Mesenchymal stem cell (in vitro differentiated cells and primary cell): ENCODE measurements at places on chromosomes 1 and 21.

DNA sequence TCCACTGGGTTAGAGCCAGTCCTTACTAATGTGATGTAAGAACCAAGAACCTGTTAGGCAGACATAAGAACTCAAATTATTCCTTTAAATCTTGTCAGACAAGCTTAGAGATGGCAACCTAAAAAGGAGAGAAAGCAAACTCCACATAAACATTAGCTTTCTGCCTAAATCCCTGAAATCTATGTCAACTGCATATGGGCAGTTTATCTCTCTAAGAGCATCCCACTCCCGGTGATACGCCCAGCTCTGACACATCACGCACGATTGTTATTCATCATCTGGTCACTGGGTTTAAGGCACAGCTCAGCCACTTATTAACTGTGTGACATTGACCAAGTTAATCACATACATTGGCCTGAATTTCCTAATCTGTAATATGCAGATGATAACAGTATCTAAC is 323.7 kb downstream of the HHIPL2 start:
- H3K27ac ChIP-seq: no peak overlapping the region
- no peak overlapping the region for H3K4me3 ChIP-seq
- H3K4me1 ChIP-seq: no peaks in the 10 kb centered on the region
- peak; percentile 38 for DNase-seq
- no peaks in the 10 kb centered on the region for H3K36me3 ChIP-seq

- no peak overlapping the region for H3K27ac ChIP-seq
- no peak overlapping the region for H3K4me3 ChIP-seq
- H3K27me3 ChIP-seq: peaks cover 5% of the 10 kb centered on the region
- H3K4me1 ChIP-seq: peaks cover 1% of the 10 kb centered on the region
Observed at GRCh38 chr1:207876131-207876530, 34.8 kb downstream of the CD34 start.

- H3K4me3 ChIP-seq: no peak overlapping the region
- no peak for DNase-seq
- no peak overlapping the region for H3K27ac ChIP-seq
Observed at GRCh38 chr21:16742131-16742641, 770.7 kb upstream of the CXADR start.

DNA sequence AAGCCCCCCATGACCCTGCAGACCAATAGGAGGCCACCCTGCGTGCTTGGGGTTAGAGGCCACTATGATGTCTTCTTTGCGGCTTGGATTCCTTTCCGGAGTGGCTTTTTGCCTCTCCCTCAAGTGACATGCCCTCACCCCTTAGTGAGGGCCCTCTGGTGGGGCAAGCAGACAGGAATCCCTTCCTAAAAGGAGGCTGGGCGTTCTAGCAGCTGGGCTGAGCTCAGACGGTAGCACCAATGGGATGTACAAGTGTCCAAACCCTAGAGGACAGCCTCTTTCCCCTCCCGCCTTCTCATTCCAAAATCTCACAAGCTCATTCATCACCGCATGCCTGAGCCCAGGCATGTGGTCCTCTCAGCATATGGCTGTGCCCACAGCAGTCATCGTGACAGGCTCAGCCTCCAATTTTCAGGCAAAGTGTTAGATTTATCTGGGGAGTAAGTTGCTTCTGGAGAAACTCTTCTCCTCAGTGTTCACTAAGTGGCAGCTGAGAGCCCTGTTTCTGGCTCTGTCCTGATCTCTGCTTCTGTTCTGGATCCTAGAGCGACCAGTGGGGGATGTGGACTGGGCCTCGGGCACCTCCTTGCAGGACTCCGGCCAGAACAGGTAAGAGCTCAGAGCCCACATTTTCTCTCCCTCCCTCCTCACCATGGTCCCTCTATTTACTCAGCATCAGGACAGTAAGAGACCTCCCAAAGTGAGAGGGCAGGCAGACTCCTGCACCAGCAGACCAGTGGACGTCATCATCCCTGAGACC is 4.8 kb downstream of the KIAA1614 start:
- no peaks in the 10 kb centered on the region for H3K27me3 ChIP-seq
- no peak for DNase-seq
- peaks cover 20% of the 10 kb centered on the region for H3K4me1 ChIP-seq
- H3K36me3 ChIP-seq: peaks cover 36% of the 10 kb centered on the region

DNA sequence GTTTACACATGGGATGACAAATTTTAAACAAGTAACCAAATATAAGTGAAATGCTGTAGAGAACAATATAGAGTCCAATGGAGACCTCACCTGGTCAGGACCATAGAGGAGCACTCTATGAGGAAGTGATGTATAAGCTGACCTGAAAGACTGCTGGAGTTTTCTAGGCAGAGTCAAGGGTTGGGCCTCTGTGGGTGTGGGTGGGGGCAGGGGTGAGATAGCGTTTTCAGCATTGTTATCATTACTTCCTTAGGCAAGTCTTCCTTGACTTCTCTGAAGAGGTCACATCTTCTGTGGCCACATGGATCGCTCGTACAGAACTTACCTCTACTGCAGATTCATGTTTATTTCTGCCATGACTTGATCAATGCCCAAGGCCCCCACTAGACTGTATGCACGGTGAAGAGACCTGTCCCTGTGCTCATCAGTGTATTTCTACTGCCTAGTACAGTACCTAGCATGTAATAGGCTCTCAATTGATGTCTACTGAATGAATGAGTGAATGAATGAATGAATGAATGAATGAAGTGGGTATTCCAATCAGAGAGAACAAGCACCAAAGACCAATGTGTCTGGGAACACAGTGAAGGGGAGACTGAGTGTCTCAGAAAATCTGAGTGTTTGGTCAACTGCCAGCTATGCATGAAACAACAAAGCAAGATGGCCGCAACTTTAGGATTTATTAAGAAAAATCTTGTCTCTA is 116.5 kb downstream of the RNF220 start:
- no peak overlapping the region for H3K4me3 ChIP-seq
- DNase-seq: no peak
- H3K4me1 ChIP-seq: peaks cover 3% of the 10 kb centered on the region
- no peaks in the 10 kb centered on the region for H3K36me3 ChIP-seq

GRCh38 chr1:31880957-31881687 is 57.0 kb downstream of the PTP4A2 start:
- no peaks in the 10 kb centered on the region for H3K36me3 ChIP-seq
- no peak overlapping the region for H3K27ac ChIP-seq
- DNase-seq: no peak
- no peaks in the 10 kb centered on the region for H3K4me1 ChIP-seq
- H3K4me3 ChIP-seq: no peak overlapping the region

GRCh38 chr1:93506126-93506525 is 58.2 kb downstream of the FNBP1L start:
- H3K4me1 ChIP-seq: no peaks in the 10 kb centered on the region
- H3K27me3 ChIP-seq: no peaks in the 10 kb centered on the region
- H3K36me3 ChIP-seq: peaks cover 3% of the 10 kb centered on the region
- H3K4me3 ChIP-seq: no peak overlapping the region

DNA sequence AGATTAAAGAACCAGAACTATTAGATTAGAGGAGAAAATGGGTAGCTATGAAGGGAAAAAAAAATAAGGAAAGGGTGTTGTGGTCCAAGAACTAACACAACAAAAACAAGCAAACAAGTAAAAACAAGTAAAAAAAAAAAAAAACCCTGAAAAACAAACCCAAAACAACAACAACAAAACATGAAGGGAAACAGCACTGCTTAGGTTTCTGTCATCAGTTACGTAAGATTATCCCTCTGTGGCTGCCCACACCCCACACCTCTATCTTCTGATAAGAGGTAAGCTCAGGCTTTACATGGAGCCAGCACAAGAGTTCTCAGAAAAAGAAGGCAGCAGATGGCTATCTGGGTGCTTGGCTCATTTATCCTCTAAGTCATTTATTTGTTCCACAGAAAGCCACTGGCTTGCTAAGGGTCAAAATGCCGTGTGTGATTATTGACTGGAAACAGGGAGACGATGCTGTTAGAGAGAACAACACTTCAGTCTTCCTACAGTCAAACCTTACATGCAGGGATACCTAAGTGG is 57.5 kb downstream of the KIAA0319L start:
- no peak for DNase-seq
- no peaks in the 10 kb centered on the region for H3K4me1 ChIP-seq
- no peak overlapping the region for H3K27ac ChIP-seq
- H3K27me3 ChIP-seq: no peaks in the 10 kb centered on the region
- H3K4me3 ChIP-seq: no peak overlapping the region

DNA sequence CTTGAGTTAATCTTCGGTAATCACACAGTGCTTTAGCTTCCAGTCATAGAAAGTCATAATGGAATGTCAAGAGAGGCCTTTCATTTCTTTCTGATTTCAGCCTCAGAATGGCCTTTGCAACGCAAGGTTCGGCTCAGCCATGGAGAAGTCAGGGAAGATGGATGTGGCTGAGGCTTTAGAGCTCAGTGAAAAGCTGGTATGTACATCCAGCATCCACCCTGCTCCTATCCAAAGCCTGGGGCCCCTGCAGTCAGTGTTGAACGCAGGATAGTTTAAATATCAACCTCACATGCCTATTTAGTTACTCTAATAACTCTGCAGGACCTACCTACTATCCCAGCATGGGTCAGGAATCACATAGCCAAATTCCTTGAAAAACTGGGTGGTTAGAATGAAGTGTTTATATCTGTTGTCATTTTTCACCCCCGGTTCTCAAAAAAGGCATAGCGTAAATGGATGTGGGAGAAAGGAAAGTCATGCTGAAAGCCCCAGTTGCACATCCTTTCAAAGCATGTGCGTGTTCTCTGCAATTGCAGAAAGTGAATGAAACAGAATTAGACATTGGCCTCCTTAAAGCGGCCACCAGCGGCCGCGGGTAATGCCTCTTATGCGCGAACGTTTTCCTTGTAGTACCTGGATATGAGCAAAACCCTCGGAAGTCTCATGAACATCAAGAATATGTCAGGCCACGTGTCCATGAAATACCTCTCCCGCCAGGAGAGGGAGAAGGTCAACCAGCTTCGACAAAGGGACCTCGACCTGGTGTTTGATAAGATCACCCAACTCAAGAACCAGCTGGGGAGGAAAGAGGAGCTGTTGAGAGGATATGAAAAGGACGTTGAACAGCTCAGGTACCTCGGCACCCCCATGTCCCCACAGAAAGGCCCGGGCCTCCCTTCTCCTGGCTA is 28.8 kb upstream of the EFHD2 start:
- peaks cover 7% of the 10 kb centered on the region for H3K4me1 ChIP-seq
- no peak for DNase-seq
- H3K36me3 ChIP-seq: no peaks in the 10 kb centered on the region

DNA sequence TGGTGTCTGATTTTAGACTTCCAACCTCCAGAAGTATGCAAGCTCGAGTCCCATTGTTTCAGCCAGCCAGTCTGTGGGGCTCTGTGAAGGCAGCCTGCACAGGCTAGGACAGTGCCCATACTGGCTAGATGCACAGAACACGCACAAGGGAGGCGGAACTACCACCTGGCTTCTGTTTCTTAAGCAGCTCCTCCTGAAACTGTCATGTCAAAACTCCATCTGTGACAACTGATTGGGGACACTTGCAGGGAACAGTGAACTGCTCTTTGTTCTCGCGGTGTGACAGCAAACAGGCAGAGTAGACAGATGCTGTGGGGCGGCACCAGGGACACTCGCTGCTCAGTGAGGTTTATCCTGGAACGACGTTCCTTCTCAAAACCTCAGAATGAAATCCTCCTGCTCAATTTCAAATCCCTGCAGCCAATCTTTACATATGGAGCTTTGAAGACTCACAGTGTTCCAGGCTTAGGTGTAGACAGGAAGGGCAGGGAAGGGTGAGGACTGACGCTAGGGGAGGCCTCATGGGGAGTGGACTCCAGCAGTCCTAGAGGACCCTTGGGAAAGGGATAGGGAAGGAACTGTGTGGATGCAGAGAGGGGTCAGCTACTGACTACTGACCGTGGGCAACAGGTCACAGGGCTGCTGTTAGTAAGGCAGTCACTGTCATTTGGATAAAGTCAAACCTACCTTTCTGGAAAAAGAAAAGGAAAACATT is 73.8 kb downstream of the ERG start:
- no peak overlapping the region for H3K27ac ChIP-seq
- H3K4me3 ChIP-seq: no peak overlapping the region
- no peak for DNase-seq
- H3K27me3 ChIP-seq: no peaks in the 10 kb centered on the region
- H3K4me1 ChIP-seq: no peaks in the 10 kb centered on the region

DNA sequence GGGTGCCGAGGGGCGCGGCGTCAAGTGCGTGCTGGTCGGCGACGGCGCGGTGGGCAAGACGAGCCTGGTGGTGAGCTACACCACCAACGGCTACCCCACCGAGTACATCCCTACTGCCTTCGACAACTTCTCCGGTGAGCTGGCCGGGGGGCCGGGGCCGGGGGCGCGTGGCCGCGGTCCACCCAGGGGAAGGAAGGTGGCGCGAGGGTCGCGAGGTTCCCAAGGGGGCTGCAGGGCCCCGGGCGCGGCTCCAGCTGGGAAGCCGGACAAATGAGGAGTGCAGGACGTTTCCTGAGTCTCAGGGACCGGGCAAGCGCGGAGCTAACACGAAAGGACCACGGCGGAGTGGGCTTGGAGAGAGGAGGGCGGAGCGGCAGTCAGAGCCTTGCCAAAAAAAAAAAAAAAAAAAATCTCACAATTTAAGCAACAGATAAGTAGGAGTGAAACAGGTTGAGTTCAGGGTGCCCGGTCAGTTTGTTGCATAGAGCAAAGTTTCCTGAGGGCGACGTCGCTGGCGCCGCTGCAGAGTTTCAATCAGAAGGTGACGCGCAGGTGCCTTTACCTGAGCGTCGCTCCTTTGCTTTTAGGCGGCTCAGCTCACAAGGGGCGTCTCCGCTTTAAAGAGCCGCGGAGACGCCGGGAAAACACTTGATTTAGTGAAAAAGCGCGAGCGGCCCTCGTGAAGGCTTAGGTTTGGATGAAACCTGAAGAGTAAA is 750 bp downstream of the RHOU start:
- DNase-seq: peak; percentile 59
- no peaks in the 10 kb centered on the region for H3K36me3 ChIP-seq
- peaks cover 5% of the 10 kb centered on the region for H3K27me3 ChIP-seq
- peaks cover 10% of the 10 kb centered on the region for H3K4me1 ChIP-seq
- no peak overlapping the region for H3K27ac ChIP-seq

GRCh38 chr1:20470194-20470593 is 15.8 kb downstream of the CAMK2N1 start:
- H3K27ac ChIP-seq: no peak overlapping the region
- no peak overlapping the region for H3K4me3 ChIP-seq
- H3K4me1 ChIP-seq: peaks cover 11% of the 10 kb centered on the region
- no peaks in the 10 kb centered on the region for H3K36me3 ChIP-seq
- H3K27me3 ChIP-seq: peaks cover 18% of the 10 kb centered on the region

GRCh38 chr1:70353601-70354331 is 756 bp downstream of the ANKRD13C start:
- no peaks in the 10 kb centered on the region for H3K27me3 ChIP-seq
- peaks cover 7% of the 10 kb centered on the region for H3K4me1 ChIP-seq
- peak overlapping the region; percentile 85 for H3K27ac ChIP-seq
- H3K36me3 ChIP-seq: peaks cover 3% of the 10 kb centered on the region
- peak overlapping the region; percentile 99 for H3K4me3 ChIP-seq
- peak; percentile 93 for DNase-seq

DNA sequence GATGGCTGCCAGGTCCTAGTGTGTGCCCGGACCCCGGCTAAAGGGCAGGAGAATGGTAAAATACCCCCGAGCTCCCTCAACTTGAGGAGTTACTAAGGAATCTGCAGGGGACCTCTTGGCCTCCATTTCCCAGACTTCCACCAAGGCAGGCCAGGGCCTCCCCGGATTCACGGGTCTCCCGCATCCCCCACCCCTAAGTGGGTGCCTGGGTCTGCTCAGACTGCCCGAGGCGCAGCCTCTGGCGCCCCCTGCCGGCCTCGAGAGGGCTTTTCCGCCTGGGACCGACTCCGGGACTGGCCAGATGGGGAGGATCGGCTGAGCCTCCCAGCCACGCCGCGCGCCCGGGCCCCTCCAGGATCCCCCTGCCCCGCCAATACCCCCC is 1.7 kb downstream of the PLEKHG5 start:
- H3K36me3 ChIP-seq: no peaks in the 10 kb centered on the region
- H3K27me3 ChIP-seq: peaks cover 9% of the 10 kb centered on the region
- peak overlapping the region; percentile 62 for H3K27ac ChIP-seq
- peak overlapping the region; percentile 90 for H3K4me3 ChIP-seq
